Osteoblast (primary cell): ENCODE measurements at places on chromosomes 11 and 22. TPM values are rescaled to one million over a fixed set of nuclear protein-coding genes. Genes with fewer than 3 reads are reported as not detected.
A peak's percentile ranks its signal among the peaks of the same experiment; 100 is the strongest.

DNA sequence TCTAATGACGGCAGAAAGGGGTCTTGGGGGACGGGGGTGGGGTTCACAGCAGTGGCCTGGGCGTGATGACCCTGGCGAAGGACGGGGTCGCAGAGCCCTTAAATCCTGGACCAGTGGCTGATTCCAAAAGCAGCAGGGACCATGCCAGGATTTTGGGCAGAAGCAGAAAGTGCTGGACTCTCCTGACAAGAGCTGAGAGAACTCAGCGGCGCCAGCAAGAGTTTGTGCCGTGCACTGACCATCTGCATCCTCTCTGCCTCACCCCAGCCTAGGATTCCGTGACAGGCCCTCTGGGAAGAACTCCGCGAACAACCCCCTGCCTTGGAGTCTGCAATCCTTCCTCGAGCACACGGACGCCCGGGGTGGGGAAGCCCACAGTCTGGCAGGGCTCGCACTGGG, 644 bp upstream of the NDUFV1 start:
- DNase-seq: no peak

DNA sequence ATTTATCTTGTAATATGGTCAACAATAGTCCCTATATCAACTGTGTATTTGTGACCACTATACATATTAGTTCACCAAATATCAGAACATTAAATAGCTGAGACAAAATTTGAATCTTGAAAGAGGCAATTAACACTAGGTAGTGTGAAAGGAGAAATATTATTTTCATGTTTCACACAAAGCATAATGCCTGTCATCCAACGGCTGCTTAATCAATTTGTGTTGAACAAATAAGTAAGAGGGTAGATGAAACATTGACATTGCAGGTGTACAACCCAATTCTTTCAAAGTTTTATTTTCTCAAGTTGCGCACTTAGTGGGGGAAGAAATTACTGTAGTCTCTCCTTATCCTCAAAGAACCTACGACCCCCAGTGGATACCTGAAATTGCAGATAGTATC, 3.4 kb upstream of the OR8I2 start:
- peak; percentile 21 for DNase-seq

GRCh38 chr22:22710719-22711531, 66.5 kb downstream of the GGTLC2 start:
- no peak for DNase-seq

DNA sequence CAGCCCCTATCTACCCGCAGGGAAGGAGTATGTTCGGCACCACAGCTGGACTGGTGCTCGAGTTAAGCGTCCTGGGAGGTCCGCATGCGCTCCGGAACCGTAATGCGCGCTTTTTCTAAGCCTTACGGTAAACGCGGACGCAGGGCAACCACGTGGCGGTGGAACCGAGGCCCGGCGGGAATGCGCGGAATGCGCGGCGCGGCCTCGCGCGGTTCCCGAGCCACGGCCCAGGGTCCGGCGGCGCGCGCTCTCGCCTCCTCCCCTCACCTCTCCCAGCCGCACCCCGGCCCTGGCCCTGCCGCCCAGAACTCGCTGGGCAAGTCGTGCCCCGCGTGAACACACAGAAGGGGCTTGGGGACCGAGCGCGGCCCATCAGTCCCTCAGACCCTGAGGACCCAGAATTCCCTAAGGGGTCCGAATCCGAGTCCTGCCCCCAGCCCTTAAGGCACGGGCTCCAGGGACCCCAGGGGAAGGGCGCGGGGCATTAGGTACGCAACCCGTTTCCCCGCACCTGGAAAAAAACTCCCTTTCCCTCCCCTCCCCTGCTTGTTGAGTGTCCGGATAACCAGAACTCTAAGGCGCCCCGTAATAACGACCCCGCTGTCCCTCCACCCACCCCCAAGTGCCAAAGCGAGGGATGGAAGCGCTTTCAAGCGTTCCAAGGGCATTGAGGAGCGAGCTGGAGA, 4.3 kb upstream of the CCND1 start:
- DNase-seq: peak; percentile 98

GRCh38 chr11:111917788-111918187, 925 bp upstream of the C11orf52 start:
- no peak for DNase-seq

- DNase-seq: no peak
Observed at GRCh38 chr11:121207485-121208115, 85.0 kb upstream of the SC5D start.

- DNase-seq: peak; percentile 29
Observed at GRCh38 chr11:3047637-3048036, 9.6 kb downstream of the CARS1 start.

DNA sequence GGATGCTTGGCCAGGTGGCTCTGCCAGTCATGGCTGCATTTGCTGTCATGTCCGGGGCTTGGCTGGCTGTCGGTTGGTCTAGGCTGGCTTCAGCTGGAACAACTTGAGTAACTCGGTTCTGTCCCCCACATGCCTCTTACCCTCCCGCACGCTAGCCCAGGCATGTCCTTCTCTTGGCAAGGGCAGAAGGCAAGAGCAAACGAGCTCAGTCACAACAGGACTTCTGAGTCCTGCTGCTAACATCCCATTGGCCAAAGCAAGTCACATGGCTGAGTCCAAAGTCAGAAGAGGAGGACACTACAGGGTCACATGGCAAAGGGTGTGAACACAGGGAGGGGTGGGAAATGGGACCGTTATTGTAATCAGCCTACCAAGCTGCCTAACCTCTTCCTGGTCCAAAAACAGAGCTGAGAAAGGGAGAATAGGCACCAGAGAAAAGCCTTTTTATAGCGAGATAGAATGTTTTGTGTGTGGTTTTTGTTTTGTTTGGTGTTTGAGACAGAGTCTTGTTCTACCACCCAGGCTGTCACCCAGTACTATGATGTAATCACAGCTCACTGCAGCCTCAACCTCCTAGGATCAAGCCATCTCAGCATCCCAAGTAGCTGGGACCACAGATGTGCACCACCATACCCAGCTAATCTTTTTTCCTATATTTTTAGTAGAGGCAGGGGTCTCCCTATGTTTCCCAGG, 81.9 kb downstream of the MN1 start:
- peak; percentile 65 for DNase-seq

DNA sequence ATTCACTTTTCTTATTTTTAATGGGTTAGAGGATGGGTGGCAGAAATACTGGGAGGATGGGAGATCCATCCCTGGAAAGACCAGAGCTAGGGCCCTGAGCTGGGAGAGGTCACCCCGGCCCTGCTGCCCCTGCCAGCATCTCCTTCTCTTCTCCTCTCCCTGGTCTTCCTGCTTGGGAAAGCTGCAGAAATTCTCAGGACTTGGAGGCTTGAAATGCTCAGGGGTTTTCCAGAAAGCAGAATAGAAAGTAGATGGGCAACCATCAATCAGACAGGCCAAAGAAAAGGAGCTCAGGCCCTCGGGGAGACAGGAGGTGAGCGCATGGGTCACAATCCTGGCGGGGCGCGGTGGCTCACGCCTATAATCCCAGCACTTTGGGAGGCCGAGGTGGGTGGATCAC, 1.5 kb downstream of the APOBEC3H start:
- DNase-seq: peak; percentile 26

DNA sequence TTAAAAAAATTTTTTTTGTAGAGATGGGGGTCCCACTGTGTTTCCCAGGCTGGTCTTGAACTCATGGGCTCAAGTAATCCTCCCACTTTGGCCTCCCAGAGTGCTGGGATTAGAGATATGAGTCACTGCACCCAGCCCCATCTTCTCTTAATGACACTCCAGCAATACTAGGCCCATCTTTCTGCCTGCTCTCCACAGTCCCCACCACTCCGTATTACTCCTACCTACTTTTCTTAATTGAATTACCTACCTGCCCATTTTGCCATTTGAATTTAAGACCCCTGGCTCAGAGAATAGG, 2.0 kb upstream of the STIM1 start:
- DNase-seq: no peak

- no peak for DNase-seq
Observed at GRCh38 chr11:12680246-12680939, 6.2 kb downstream of the TEAD1 start.

GRCh38 chr11:17864478-17864941, 129.9 kb downstream of the KCNC1 start:
- no peak for DNase-seq

GRCh38 chr11:41665441-41666360, 206.2 kb upstream of the LRRC4C start:
- DNase-seq: no peak

DNA sequence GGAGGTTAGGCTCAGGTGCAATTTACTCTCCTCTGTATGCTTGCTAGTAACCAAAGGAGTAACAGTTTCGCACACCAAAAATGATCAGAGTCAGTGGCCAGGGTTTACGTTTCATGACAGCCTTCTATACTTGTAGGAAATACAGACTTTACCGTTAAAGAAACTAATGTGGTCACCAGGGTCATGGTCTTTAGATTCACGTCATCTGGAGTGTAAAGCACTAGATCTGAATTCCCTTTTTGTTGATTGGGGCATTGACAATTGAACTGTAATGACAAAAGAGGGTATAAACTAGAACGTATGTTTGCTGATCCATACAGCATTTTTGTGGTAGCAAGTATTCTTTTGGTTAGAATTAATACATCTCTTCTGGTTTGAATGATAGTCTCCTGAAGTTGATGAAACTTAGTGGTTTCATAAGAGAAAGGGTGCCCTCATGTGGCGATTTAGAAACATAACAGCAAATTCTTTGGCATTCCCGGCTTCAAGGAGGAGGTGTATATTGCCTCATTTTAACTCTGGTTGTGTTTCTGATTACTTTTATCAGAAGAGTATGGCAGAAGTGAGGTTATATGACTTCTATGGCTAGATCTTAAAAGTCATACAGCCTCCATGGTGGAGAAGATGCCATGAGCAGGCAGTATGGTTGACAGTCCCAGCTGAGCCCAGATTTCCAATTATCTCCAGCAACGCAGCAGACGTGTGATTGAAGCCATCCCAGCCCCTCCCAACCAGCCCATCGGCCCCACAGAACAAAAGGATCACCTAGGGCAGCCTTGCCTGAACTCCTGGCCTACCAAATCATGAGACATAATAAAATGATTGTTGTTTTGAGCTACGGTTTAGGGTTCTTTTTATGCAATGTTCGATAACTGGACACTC, 35.1 kb downstream of the MMP7 start:
- no peak for DNase-seq

GRCh38 chr22:44269117-44269498, 43.6 kb downstream of the SHISAL1 start:
- DNase-seq: peak; percentile 56

GRCh38 chr22:47957649-47958048, 1195.2 kb downstream of the TBC1D22A start:
- no peak for DNase-seq

- peak; percentile 86 for DNase-seq
Observed at GRCh38 chr11:76445121-76446084, 585 bp downstream of the EMSY start.

DNA sequence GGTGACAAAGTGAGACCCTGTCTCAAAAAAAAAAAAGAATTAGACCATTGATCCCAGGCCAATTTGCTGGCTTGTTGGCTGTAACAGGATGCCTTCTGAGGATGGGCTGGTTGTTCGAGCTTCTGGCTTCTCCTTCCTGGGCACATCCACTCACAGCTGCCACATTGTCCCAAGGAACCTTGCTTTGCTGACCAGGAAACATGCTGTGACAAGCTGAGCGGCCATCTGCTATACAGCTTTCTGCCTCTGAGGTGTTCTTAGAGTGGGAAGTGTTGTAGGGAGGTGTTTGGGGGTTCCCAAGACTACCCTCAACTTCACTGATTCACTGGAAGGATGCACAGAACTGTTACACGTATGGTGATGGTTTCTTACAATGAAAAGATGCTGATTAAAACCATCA, 6.5 kb downstream of the SNAP29 start:
- no peak for DNase-seq

GRCh38 chr22:44287121-44287693, 25.5 kb downstream of the SHISAL1 start:
- DNase-seq: no peak

- peak; percentile 57 for DNase-seq
Observed at GRCh38 chr11:119739021-119739703, 10.2 kb upstream of the NECTIN1 start.

- DNase-seq: no peak
Observed at GRCh38 chr11:116596346-116597260, 176.2 kb downstream of the BUD13 start.

- no peak for DNase-seq
Observed at GRCh38 chr11:116970485-116971292, 127.5 kb downstream of the SIK3 start.

DNA sequence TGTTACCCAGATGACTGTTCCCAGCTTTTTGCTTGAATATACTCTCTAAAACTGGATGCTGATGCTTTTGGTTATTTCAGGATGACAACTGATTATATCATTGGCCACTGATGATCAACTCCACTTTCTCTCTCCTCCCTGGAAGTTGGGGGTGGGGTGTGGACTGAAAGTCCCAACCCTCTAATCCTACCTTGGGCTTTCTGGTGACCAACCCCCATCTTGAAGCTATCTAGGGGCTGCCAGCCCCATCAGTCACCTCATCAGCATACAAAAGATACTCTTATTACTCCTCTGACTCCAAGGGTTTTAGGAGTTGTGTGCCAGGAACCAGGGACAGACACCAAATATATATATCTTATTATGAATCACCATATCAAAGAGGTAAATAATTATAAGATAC, 69.3 kb downstream of the SLC25A17 start:
- DNase-seq: no peak

- DNase-seq: no peak
Observed at GRCh38 chr22:21694795-21695429, 29.1 kb downstream of the PPIL2 start.

GRCh38 chr11:30568931-30569330, 17.2 kb downstream of the MPPED2 start:
- no peak for DNase-seq

GRCh38 chr11:123519055-123519796, 89.2 kb downstream of the GRAMD1B start:
- peak; percentile 93 for DNase-seq

Gene CRYBA4
- total RNA-seq: not detected in 2 replicates

Gene LDHAL6A
- total RNA-seq: not detected in 2 replicates

Gene PTPN5
- total RNA-seq: not detected in 2 replicates

Gene RBMXL2
- total RNA-seq: not detected in 2 replicates

Gene CSNK2A3
- total RNA-seq: 2.1 and 2.2 TPM in 2 replicates

Gene TTC36
- total RNA-seq: 1.1 and 1.2 TPM in 2 replicates

Gene SUSD2
- 0.72 and 2.4 TPM in 2 replicates for total RNA-seq

Gene PRR33
- not detected in 2 replicates for total RNA-seq

Gene ANGPTL5
- total RNA-seq: 1.2 and 1.8 TPM in 2 replicates

Gene PRRG4
- 0.29 and 0.36 TPM in 2 replicates for total RNA-seq

Gene VWCE
- total RNA-seq: 4.7 and 6.2 TPM in 2 replicates

Gene PRSS23
- total RNA-seq: 826 and 895 TPM in 2 replicates

Gene PAX6
- under 0.01 and 0.36 TPM in 2 replicates for total RNA-seq

Gene ABCG4
- under 0.01 TPM in 1 of 2 replicates, not detected in the other for total RNA-seq

Gene INS
- total RNA-seq: not detected in 2 replicates

Gene CD59
- 345 and 377 TPM in 2 replicates for total RNA-seq

Gene SAA4
- not detected in 2 replicates for total RNA-seq
